ENCODE measurements at places on chromosomes 1 and 21.

DNA sequence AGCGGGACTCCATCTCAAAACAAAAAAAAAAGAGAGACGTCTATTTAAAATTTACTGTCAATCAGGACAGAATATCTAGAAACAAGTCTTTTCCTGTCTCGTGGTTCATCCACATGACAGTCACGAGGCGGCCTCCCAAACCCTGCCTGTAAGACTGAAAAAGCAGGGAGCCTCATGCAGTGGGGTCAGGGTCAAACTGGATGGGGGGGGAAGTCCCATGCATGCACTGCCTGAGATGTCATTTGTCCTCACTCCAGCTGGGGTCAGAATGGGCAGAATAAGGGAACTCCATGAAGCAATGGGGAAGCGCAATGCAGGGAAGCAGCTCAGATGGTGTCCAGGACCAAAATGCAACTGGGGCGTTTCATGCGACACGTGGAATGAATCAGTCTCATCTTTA, 85.5 kb downstream of the PIK3CD start:
- no peaks in the 10 kb centered on the region for H3K4me1 ChIP-seq
- DNase-seq = no peak
- H3K27me3 ChIP-seq = no peaks in the 10 kb centered on the region

DNA sequence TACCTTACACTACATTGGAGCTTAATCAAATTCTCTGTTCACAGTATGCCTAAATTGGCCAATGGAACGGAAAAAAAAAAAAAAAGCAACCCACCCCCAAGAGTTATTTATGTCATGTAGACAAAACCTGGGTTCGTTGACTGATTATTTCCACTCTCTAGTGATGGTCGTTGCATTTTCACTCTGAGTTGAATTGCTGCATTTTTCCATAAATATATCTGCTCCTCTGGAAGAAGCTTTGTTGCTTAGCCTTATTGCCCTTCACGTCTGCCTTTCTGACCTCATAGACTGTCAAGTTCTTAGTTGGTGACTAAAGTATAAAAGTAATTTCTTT, 90.2 kb upstream of the RUNX1 start:
- no peaks in the 10 kb centered on the region for H3K27me3 ChIP-seq
- no peaks in the 10 kb centered on the region for H3K4me1 ChIP-seq
- H3K36me3 ChIP-seq = no peaks in the 10 kb centered on the region
- H3K4me3 ChIP-seq = no peak overlapping the region
- no peak overlapping the region for H3K27ac ChIP-seq
- DNase-seq = no peak

GRCh38 chr1:46613661-46614603, 2.7 kb downstream of the MOB3C start:
- peak overlapping the region; percentile 83 for H3K27ac ChIP-seq
- H3K4me3 ChIP-seq = no peak overlapping the region
- peaks cover 6% of the 10 kb centered on the region for H3K36me3 ChIP-seq
- H3K4me1 ChIP-seq = peaks cover 55% of the 10 kb centered on the region

GRCh38 chr1:209105701-209106100, 477.8 kb upstream of the CAMK1G start:
- no peak overlapping the region for H3K27ac ChIP-seq
- H3K4me3 ChIP-seq = no peak overlapping the region
- H3K36me3 ChIP-seq = no peaks in the 10 kb centered on the region
- no peaks in the 10 kb centered on the region for H3K4me1 ChIP-seq

DNA sequence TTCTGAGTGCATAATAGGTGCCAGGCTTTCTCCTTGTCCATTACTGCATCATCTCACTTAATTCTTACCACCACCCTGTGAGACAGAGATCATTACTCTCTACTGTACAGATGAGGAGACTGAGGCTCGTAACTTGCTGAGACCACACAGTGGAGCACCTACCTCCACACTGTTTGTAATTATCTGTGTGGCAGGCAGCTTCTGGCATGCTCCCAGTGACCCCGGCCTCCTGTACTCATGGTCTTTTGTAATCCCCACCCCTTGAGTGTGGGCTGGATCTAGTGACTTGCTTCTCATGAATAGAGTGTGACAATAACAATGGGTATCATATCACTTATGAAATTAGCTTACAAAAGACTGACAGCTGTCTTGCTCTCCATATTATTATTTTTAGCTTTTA, 407.3 kb downstream of the MATN1 start:
- H3K27ac ChIP-seq = no peak overlapping the region
- no peaks in the 10 kb centered on the region for H3K27me3 ChIP-seq
- no peak overlapping the region for H3K4me3 ChIP-seq

- no peaks in the 10 kb centered on the region for H3K36me3 ChIP-seq
- H3K27ac ChIP-seq = peak overlapping the region; percentile 28
- H3K27me3 ChIP-seq = no peaks in the 10 kb centered on the region
- peaks cover 12% of the 10 kb centered on the region for H3K4me1 ChIP-seq
- no peak overlapping the region for H3K4me3 ChIP-seq
- no peak for DNase-seq
Observed at GRCh38 chr1:117758444-117759316, 152.8 kb downstream of the TENT5C start.

DNA sequence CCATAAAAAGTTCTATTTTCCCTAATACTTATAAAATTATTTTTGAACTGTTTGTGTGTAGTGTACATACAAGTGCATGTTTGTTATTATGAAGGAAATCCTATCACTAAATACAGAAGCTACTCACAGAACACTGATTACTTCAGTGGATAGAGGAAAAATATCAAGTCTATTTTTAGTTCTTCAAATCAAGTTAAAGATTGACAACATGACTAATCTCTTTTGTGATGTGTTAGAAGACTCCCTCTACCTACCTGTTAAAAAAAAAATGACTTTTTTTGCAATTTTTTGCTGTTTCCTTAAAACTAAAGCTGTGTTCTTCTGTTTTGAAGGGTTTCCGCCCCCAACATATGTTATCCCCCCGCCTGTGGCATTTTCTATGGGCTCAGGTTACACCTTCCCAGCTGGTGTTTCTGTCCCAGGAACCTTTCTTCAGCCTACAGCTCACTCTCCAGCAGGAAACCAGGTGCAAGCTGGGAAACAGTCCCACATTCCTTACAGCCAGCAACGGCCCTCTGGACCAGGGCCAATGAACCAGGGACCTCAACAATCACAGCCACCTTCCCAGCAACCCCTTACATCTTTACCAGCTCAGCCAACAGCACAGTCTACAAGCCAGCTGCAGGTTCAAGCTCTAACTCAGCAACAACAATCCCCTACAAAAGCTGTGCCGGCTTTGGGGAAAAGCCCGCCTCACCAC, 45.5 kb downstream of the NCF2 start:
- no peak for DNase-seq
- H3K27me3 ChIP-seq = no peaks in the 10 kb centered on the region
- no peak overlapping the region for H3K4me3 ChIP-seq
- no peaks in the 10 kb centered on the region for H3K4me1 ChIP-seq

DNA sequence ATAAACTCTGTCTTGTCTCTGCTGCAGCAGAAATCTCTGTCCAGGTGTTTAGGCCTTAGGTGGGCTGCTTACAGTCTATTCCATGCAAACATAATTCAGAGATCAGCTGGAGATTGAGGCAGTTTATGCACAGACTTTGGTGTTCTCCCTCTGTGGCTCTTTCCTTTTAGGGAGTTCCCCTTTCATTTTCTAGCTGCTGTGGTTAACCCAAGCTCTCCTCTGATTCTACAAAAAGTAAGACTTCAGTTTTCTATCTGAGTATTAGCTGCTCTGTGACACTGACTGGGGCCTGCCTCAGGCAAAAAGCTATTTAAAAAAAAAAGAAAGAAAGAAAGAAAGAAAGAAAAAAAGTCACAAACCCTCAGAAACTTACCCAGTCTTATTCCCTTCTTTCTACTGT, 211.1 kb downstream of the CAMTA1 start:
- no peaks in the 10 kb centered on the region for H3K27me3 ChIP-seq
- no peak overlapping the region for H3K27ac ChIP-seq
- no peaks in the 10 kb centered on the region for H3K36me3 ChIP-seq
- H3K4me1 ChIP-seq = no peaks in the 10 kb centered on the region
- no peak overlapping the region for H3K4me3 ChIP-seq

DNA sequence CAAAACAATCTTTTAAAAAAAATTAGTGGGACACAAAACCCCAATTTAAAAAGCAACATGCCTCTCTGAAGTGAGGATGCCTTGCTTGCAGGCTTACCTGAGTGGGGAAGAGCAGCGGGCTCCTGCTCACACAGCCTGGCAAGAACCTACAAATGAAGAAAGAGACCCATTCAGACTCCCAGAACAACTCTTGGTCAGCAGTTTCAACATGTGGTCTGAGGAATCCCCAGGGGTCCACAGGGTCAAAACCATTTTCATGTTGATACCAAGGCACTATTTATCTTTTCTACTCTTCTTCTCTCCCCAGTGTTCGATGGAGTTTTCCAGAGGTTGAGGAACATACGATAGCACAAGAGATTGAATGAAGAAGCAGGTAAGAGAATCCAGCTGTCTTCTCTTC, 55.9 kb downstream of the SIPA1L2 start:
- no peaks in the 10 kb centered on the region for H3K4me1 ChIP-seq
- no peaks in the 10 kb centered on the region for H3K27me3 ChIP-seq
- H3K27ac ChIP-seq = no peak overlapping the region
- no peaks in the 10 kb centered on the region for H3K36me3 ChIP-seq

DNA sequence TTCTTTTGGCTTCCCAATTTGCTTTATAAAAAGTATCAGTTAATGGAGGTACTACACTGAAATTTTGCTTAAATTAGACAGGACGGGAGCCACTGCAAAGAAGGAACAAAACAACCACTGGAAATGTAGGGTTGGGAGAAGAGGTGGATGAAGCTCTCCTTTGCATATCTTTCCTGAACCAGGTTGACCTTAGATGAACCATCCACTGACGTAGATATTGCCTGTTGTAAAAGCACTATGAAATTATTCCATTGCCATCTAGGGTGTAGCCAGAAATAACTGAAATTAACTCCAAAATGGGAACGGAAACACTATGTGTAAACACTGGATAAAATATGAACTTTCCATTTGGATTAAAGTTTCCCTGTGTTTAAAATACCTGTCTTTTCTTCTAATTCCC, 1.2 kb upstream of the ABL2 start:
- no peak overlapping the region for H3K27ac ChIP-seq
- peaks cover 10% of the 10 kb centered on the region for H3K4me1 ChIP-seq
- H3K36me3 ChIP-seq = no peaks in the 10 kb centered on the region
- H3K27me3 ChIP-seq = no peaks in the 10 kb centered on the region
- H3K4me3 ChIP-seq = no peak overlapping the region

- DNase-seq = no peak
- H3K27me3 ChIP-seq = no peaks in the 10 kb centered on the region
- no peak overlapping the region for H3K27ac ChIP-seq
- H3K4me1 ChIP-seq = peaks cover 9% of the 10 kb centered on the region
Observed at GRCh38 chr1:24849672-24850295, 80.3 kb downstream of the RUNX3 start.

GRCh38 chr1:207925210-207925609, 14.3 kb upstream of the CD34 start:
- H3K4me1 ChIP-seq = peaks cover 42% of the 10 kb centered on the region
- H3K27me3 ChIP-seq = no peaks in the 10 kb centered on the region
- no peak for DNase-seq
- no peak overlapping the region for H3K4me3 ChIP-seq
- H3K27ac ChIP-seq = peak overlapping the region; percentile 62
- no peaks in the 10 kb centered on the region for H3K36me3 ChIP-seq

- no peak overlapping the region for H3K27ac ChIP-seq
- DNase-seq = no peak
- H3K4me1 ChIP-seq = no peaks in the 10 kb centered on the region
- H3K36me3 ChIP-seq = no peaks in the 10 kb centered on the region
- no peaks in the 10 kb centered on the region for H3K27me3 ChIP-seq
Observed at GRCh38 chr1:183758913-183759312, 46.0 kb upstream of the RGL1 start.

- no peaks in the 10 kb centered on the region for H3K36me3 ChIP-seq
- peaks cover 34% of the 10 kb centered on the region for H3K4me1 ChIP-seq
- no peak for DNase-seq
- H3K27ac ChIP-seq = peak overlapping the region; percentile 77
- no peaks in the 10 kb centered on the region for H3K27me3 ChIP-seq
Observed at GRCh38 chr21:45293726-45294401, 6.2 kb upstream of the POFUT2 start.

- H3K27ac ChIP-seq = no peak overlapping the region
- no peak for DNase-seq
- H3K27me3 ChIP-seq = no peaks in the 10 kb centered on the region
- no peaks in the 10 kb centered on the region for H3K36me3 ChIP-seq
- peaks cover 6% of the 10 kb centered on the region for H3K4me1 ChIP-seq
Observed at GRCh38 chr1:154895798-154896197, 25.7 kb upstream of the KCNN3 start.

- H3K4me1 ChIP-seq = peaks cover 22% of the 10 kb centered on the region
- no peak overlapping the region for H3K4me3 ChIP-seq
- H3K36me3 ChIP-seq = no peaks in the 10 kb centered on the region
- H3K27me3 ChIP-seq = no peaks in the 10 kb centered on the region
- H3K27ac ChIP-seq = no peak overlapping the region
- no peak for DNase-seq
Observed at GRCh38 chr21:29221253-29221744, 77.4 kb upstream of the BACH1 start.

DNA sequence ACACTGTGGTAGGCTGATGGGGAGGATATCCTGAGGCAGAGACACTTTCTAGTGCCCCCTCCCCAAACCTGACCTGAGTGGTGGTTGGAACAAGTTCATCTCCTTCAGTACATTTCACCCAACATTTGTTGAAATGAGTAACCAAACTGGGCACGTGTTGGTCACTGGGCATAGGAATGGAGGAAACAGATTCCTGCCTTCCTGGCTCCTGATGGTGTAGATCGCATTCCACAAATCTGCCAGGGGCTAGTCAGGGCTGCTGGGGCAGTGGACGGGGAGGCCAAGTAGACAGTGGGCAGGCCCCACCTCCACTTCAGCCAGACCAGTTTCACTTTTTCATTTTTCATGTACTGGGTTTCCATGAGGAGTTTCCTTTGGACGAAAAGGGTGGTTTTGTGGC, 16.5 kb upstream of the ALX3 start:
- H3K4me3 ChIP-seq = no peak overlapping the region
- H3K4me1 ChIP-seq = peaks cover 24% of the 10 kb centered on the region
- no peaks in the 10 kb centered on the region for H3K36me3 ChIP-seq
- no peak overlapping the region for H3K27ac ChIP-seq
- H3K27me3 ChIP-seq = no peaks in the 10 kb centered on the region
- DNase-seq = no peak
